ENCODE measurements at places on chromosomes 5 and 9.

DNA sequence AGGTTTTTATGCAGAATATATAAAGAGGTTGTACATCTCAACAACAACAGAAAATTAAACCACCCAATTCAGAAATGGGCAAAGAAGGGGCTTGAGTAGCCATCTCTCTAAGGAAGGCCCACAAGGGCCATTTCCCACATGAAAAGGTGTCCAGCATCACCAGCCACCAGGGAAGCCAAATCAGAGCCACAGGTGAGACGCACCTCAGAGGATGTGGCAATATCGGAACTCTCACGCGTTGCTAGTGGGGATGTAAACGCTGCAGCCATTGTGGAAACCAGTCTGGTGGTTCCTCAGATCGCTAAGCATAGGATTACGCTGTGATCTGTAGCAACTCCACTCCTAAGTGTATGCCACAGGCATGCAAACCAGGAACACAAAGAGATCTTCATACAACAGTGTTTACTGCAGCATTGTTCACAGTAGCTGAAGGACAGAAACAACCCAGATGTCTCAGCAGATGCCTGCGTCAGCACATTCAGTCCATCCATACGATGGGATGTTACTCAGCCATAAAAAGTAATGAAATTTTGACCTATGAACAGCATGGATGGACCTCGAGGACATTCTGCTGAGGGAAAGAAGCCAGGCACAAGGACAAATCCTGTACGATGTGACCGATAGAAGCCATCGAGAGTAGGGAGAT, 84.3 kb upstream of the CACNA1B start:
- DNase-seq, result no peak

- no peak for DNase-seq
Observed at GRCh38 chr5:14914623-14915260, 43.2 kb upstream of the ANKH start.

DNA sequence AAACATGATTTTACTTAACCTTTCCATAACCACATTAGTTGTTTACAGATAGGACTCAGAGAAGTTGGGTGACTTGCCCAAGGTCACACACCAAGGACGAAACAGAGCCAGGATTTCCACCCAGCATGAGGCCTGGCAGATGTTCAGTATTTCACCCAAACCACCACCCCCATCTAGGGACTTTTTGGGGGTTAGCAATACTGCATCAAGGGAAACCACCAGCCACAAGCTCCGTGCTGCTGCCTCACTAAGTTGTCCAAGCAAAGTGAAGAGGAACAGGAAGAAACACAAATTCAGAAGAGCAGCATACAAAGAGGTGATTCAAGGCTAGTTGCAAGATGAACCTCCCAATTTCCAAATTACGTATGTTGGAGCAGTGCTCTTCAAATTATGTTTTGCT, 219.6 kb upstream of the RORB start:
- no peak for DNase-seq

GRCh38 chr5:14706615-14707021, 42.1 kb downstream of the OTULIN start:
- no peak for DNase-seq

- DNase-seq, result peak; percentile 53
Observed at GRCh38 chr5:179870403-179870903, 11.8 kb upstream of the MRNIP start.

DNA sequence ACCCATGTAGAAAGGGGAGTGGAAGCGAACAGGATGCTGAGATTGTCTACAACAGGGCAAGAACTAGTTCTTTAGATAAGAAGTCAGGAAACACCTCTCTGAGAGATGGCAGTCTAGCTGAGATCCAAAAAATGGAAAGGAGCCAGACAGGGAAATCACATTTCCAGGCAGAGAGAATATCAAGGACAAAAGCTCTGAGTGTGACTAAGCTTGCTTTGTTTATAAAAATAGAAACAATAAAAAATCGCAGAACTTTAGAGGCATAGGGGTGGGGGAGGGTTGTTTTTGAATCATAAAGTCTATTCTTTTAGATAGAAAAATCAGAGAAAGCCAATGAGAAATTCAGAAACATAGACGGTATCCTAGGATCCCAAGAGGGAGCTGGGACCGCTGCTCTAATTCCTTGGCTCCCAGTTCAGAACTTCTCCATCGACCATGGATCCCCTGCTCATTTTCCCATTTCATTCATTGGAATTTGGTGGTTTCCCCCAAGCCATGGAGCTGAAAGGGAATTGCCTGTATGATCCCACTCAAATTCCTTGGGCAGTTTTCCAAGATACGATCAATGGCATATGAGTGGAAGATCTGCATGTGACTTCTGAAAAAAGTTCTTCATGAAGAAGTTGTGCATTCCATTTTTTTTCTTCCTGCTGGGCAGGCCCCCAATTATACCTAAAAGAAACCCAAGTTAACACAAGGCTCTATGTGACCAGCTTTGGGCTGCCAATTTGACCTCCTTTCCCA, 182.0 kb downstream of the GRIA1 start:
- no peak for DNase-seq

DNA sequence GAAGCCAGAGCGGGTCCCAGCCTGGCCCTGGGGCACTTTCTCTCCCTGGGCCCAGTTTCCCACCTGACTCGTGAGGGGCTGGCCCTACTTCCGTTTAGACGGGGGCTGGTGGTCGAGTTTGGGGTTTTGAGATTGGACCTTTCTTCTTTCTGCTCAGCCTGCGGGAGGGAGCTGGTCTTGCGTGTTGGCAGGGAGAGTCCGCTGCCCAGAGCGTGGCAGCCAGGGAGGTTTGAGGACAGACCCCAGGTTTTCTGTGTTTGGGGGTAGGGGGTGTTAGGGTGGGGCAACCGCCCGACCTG, 6.0 kb upstream of the PITX1 start:
- DNase-seq, result no peak

DNA sequence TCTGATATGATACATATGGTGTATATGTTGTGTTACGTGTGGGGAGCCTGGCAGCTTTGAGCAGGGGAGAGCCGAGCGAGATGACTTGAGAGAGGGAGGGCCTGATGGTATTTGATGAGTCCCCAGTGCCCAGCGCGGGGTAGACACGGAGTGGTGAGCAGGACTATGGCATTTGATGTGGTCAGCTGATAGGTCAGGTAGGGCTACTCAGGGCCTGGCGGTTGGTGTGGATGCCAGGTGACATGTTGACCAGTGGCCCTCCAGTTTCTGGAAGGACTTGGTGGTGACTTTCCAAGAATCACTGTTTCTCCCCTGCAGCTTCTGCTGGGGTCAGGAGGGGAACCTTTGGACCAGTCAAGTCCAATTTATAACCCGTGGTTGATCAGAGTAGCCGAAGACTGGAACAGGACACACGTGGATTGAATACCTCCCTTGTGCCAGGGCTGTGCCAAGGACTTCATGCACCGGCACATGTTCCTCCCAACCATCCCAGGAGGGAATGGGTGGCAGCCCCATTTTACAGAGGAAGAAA, 148.8 kb downstream of the RGS3 start:
- no peak for DNase-seq

DNA sequence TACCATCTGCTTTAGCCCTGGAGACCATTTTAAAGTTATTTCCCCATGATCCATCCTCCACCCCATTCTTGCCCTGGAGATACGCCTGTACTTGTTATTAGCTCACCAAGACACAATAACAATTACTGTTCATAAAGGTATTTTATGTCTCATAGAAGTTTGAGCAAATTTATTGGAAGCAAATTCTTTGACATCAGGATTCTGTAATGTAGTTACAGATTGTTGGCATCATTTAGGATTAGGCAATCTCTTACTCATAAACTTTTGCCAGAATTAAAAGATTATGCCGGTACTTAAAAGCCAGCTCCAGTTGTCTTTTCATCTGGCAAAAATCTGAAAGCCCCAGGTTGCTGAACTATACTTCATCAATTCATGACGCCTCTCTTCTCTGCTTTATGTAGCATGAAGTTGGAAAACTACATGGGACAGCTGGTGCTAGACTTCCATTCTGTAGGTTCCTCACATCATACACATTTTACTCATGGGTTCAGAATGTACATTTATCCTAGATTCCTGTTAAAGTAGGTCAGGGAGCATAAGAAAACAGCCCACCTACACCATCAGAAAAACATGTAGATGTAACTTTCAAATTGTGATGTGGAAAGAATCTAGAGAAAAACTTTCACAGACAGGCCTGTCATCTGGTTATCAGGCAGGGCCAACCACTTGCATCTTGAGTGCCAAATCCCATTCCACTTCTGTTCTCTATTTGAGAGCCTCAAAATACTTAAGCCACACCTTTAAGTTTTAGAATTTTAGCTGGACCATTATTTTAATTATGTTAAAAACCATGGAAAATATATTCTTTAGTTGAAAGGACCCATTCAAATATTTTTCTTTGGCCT, 14.0 kb downstream of the ATP10B start:
- DNase-seq, result no peak

GRCh38 chr9:92734931-92735635, 29.6 kb downstream of the BICD2 start:
- DNase-seq, result no peak
